CD4-positive, alpha-beta T cell (primary cell): ENCODE measurements at places on chromosomes 2 and 18.
A peak's percentile ranks its signal among the peaks of the same experiment; 100 is the strongest.

DNA sequence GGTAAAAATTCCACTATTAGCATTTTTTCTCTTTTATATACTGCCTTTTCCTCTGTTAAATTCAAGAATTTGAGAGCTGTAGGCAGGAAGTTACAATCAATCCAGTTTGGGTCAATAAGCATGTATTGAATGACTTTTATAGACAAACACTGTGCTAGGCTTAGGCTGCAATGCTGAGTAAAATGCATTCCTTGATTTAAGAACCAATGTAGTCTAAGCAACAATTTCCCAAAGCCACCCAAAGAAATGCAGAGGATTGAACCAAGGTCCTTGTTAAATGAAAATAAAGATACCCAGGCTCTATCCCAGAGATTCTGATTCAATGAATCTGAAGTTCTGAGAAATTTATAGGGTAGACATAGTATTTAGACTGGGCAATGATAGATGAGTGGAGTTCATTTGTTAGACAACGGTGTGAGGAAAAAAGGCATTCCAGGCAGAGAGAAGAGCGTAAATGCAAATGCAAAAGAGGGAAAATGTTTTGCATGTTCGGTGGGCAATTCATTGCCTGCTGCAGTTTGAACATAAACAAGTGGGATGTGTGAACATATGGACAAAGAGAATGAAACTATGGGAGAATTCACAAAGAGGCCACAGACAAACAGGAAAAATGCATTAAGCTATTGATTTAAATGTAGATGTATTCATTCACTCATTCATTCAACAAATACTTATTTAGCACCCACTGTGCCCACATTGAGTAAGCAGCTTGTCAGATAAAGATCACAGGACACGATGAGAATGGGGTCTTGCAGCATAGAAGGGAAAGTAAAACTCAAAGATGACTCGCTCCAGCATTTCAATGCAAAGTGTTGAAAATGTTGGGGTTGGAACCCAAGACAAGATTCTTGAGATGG is 107.1 kb downstream of the EVA1A start:
- H3K4me3 ChIP-seq = no peak overlapping the region
- H3K27ac ChIP-seq = no peak overlapping the region
- H3K36me3 ChIP-seq = no peaks in the 10 kb centered on the region
- H3K4me1 ChIP-seq = no peaks in the 10 kb centered on the region
- H3K27me3 ChIP-seq = no peaks in the 10 kb centered on the region

GRCh38 chr2:216563646-216564045 is 65.0 kb downstream of the RPL37A start:
- no peaks in the 10 kb centered on the region for H3K27me3 ChIP-seq
- DNase-seq = no peak
- no peaks in the 10 kb centered on the region for H3K36me3 ChIP-seq
- H3K4me1 ChIP-seq = no peaks in the 10 kb centered on the region

DNA sequence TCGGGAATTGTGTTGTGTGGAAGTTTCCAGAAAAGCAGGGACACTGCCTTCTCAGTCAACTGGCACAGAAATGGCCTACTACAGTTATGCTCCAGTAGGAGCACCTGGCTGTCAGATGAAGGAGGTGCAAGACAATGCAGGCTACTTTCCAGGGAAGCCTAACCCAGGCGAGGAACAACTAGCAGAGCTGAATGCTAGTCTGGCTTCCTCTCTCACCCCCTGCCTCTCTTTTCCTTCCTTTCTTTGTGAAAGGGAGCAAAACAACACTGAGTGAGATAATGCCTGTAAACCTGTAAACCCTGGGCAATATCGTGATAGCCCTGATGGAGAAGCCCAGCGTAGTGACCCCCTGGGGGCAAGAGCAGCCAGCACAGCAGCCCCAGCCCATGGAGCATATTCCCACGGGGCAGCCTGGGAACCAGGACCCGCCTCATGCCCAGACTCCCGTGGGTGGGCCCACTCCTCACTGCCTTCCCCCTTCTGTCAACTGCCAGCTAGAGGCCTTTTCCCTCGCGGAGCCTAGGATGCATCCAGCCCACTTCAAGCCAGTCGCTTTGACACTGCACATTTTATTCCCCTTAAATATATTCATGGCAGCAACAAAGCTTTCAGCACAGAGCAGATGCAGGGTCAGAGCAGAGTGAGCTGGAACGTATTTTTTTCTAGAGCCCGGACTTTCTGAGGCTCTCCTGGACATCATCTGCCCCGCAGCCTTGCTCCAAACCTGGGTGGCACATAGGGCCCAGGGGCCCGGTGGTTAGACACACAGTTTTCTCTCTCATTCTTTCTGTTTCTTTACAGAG is 77.0 kb downstream of the PDCL3 start:
- no peak overlapping the region for H3K27ac ChIP-seq
- peaks cover 51% of the 10 kb centered on the region for H3K4me1 ChIP-seq
- no peaks in the 10 kb centered on the region for H3K27me3 ChIP-seq
- DNase-seq = no peak
- H3K4me3 ChIP-seq = no peak overlapping the region

- DNase-seq = no peak
- no peaks in the 10 kb centered on the region for H3K36me3 ChIP-seq
- H3K27ac ChIP-seq = no peak overlapping the region
- H3K4me1 ChIP-seq = no peaks in the 10 kb centered on the region
Observed at GRCh38 chr18:65968239-65969004, 217.6 kb downstream of the CDH7 start.

DNA sequence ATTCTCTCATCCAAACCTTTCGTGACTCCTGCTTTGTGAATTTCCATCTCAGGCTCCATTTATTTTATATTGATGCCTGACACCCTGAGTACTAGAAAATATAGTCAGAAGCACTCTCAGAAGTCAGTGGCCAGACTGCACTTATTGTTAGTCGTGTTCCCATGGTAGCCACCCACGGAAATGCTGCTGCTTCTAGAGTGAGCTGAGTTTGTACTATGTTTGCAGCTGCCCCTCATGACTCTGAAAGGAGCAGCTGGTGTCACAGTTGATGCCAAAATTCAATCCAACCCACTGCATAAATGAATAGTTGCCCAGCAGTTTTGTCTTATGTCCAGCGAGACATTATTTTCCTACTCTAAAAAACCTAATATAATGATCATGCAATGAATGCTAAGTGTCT is 265.2 kb upstream of the SPHKAP start:
- DNase-seq = no peak
- no peaks in the 10 kb centered on the region for H3K27me3 ChIP-seq

DNA sequence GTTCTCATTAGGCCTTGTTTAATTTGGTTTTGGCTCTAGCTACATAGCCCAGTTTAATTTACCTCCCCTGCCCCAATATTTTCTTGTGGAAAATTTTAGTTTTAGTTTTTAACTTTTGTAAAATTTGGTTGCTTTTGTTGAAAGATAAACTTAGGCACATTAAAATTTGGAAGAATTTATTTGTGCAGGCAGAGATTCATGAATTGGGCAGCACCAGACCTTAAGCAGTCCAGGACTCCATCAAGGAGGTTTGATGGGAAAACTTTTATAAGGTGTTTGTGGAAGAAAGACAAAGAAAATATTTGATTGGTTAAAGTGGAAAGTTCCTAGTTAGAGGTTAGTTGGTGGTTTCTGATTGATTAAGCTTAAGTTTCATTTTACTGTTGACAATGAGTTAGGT is 16.4 kb upstream of the PNPT1 start:
- no peak for DNase-seq
- no peak overlapping the region for H3K4me3 ChIP-seq
- no peaks in the 10 kb centered on the region for H3K4me1 ChIP-seq
- H3K27me3 ChIP-seq = no peaks in the 10 kb centered on the region

DNA sequence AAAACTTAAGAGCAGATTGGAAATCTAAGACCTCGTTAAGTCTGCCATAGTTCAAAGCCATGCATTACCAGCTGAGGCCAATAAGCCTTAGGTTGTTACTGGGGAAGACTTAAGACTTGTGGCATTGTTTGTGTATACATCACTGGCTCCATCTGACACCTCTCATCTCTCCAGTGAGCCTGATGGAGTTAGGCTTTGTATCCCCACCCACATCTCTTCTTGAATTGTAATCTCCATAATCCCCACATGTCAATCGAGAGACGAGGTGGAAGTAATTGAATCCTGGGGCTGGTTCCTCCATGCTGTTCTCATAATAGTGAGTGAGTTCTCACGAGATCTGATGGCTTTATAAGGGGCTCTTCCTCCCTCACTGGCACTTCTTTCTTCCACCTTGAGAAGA is 404.6 kb downstream of the ARHGAP15 start:
- peaks cover 47% of the 10 kb centered on the region for H3K36me3 ChIP-seq
- H3K27ac ChIP-seq = no peak overlapping the region
- no peak for DNase-seq
- H3K4me1 ChIP-seq = no peaks in the 10 kb centered on the region
- no peaks in the 10 kb centered on the region for H3K27me3 ChIP-seq

- peaks cover 57% of the 10 kb centered on the region for H3K27me3 ChIP-seq
- H3K4me1 ChIP-seq = peaks cover 1% of the 10 kb centered on the region
- no peaks in the 10 kb centered on the region for H3K36me3 ChIP-seq
- DNase-seq = no peak
Observed at GRCh38 chr2:127669056-127669455, 6.3 kb downstream of the LIMS2 start.

- no peak for DNase-seq
- no peak overlapping the region for H3K4me3 ChIP-seq
- no peaks in the 10 kb centered on the region for H3K36me3 ChIP-seq
- no peaks in the 10 kb centered on the region for H3K4me1 ChIP-seq
- H3K27ac ChIP-seq = no peak overlapping the region
Observed at GRCh38 chr2:216538538-216538937, 39.9 kb downstream of the RPL37A start.

DNA sequence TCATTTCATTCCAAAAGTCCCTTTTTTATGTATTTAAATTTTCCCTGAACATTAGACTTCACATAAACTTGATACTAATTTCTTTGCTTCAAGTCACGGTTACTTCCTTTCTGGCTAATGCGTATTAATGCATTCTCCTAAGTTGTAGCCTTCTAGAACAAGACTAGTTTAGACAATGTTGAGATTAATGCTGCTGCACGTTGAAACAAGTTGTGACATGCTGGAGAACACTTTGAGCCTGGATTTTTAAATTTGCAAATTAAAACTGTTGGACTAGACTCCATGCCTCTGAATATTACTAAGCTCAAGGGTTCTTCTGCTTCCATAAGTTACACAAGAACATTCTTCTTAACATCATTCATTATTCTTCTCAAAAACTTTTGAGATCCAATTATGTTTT is 29.1 kb downstream of the ID2 start:
- H3K4me1 ChIP-seq = no peaks in the 10 kb centered on the region
- no peak overlapping the region for H3K27ac ChIP-seq
- H3K36me3 ChIP-seq = no peaks in the 10 kb centered on the region
- H3K4me3 ChIP-seq = no peak overlapping the region
- H3K27me3 ChIP-seq = no peaks in the 10 kb centered on the region

DNA sequence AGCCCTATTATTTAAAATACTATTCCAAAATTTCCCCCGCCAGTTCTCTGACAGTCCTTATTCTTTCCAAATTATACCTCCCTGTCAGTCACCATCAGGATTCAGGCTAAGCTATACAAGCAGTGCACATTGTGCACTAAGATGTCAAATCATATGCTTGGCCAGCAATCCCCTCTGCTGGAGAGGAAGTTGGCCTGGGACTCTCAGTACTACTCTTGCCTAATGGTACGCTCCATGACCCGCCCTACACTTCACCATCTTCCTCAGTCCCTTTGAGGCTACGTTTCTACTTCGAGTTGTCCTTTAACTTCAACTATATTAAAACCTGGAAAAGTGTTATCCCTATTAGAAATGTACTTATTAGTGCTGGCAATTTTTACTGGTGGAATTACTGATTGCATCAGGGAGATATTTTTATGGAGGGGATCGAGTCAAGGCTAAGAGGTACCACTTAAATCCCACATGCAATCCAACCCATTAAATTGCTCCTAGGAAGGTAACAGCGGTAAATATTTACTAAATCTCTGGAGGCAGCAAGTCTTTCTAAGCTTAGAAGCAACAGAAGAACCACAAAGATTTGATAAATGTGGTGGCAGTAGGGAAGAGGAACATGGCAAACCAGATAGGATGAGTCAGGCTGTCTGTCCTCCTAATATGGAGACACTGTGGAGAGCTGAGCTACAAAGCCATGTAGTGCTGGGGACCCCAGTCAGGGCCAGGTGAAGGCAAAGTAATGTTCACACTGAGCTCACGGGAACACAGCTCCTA is 2.7 kb downstream of the USP40 start:
- H3K4me1 ChIP-seq = no peaks in the 10 kb centered on the region
- no peak overlapping the region for H3K4me3 ChIP-seq
- H3K27me3 ChIP-seq = no peaks in the 10 kb centered on the region
- no peak overlapping the region for H3K27ac ChIP-seq
- H3K36me3 ChIP-seq = peaks cover 4% of the 10 kb centered on the region

DNA sequence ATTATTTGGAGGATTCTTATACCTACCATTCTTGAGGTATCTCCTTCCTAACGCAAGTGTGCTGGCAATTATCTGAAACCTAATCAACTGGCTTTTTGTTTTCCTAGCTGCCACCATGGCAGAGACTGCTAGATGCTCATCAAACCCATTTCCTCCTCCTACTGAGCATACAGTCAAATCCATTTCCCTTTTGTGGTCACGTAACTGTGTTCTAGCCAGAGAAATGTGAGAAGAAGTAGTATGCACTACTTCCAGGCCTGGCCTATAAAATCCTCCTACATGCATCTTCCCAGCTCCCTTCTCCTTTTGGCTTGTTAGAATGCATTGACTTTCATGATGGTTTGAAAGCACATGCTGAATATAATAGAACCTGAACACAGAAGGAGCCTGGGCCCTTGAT is 494.1 kb upstream of the MEIS1 start:
- H3K27ac ChIP-seq = no peak overlapping the region
- no peaks in the 10 kb centered on the region for H3K27me3 ChIP-seq

- H3K4me1 ChIP-seq = peaks cover 5% of the 10 kb centered on the region
- DNase-seq = peak; percentile 68
- no peaks in the 10 kb centered on the region for H3K27me3 ChIP-seq
- H3K4me3 ChIP-seq = no peak overlapping the region
- no peak overlapping the region for H3K27ac ChIP-seq
- no peaks in the 10 kb centered on the region for H3K36me3 ChIP-seq
Observed at GRCh38 chr2:160703648-160704585, 210.3 kb upstream of the RBMS1 start.

GRCh38 chr2:181546086-181546485 is 88.9 kb downstream of the ITGA4 start:
- H3K4me1 ChIP-seq = no peaks in the 10 kb centered on the region
- no peak for DNase-seq
- no peaks in the 10 kb centered on the region for H3K27me3 ChIP-seq
- H3K4me3 ChIP-seq = no peak overlapping the region
- H3K36me3 ChIP-seq = no peaks in the 10 kb centered on the region

DNA sequence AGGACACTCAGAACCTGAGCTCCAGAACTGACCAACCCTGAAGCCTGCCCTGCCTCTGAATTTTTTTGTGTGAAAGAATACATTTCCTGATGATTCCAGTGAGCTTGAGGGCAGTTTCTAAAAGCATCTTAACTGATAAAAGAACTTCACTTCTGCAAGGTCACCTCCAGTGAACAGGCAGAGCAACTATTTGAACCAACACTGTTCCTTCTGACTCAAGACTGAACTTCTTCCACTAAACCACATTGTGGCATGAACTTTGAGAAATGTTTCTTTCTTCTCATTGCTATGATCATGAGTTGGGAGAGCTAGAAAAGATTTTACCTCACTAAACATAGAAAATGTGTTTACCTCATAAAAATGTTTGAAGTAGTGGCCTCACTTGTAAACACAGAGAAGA is 83.8 kb upstream of the SERTAD2 start:
- no peak for DNase-seq
- no peaks in the 10 kb centered on the region for H3K27me3 ChIP-seq
- H3K27ac ChIP-seq = no peak overlapping the region
